ENCODE measurements at places on chromosomes 6 and 20.

DNA sequence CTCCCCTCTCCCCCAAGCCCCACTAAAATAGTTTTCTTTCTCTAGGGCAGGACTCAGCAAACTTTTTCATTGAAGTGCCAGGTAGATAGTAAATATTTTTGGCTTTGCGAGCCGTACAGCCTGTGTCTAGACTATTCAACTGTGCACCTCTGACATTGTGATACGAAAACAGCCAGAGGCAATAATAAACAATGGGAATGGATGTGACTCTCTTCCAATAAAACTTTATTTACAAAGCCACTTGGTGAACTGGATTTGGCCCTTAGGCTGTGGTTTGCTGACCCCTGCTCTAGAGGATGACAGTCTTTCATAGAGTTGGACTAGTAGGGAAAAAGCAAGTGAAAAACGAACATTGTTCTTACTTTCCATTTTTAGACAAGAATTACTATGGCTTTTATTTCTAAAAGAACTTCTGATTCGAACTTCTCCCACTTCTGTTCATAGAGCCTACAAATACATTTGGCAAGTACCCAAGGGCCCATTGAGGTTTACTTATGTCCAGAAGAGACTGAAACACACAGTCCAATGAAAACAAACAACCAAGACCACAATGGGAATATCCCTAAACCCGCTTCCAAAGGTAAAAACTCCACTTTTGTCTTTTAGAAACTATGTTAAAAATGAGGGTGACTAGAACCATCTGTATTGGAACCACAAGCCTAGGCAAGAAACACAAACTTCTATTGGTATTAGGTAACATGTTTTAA, 46.4 kb upstream of the CDKAL1 start:
- DNase-seq = no peak
- H3K4me1 ChIP-seq = no peaks in the 10 kb centered on the region
- H3K27me3 ChIP-seq = no peaks in the 10 kb centered on the region
- no peaks in the 10 kb centered on the region for H3K36me3 ChIP-seq
- no peak overlapping the region for H3K4me3 ChIP-seq
- H3K27ac ChIP-seq = no peak overlapping the region

DNA sequence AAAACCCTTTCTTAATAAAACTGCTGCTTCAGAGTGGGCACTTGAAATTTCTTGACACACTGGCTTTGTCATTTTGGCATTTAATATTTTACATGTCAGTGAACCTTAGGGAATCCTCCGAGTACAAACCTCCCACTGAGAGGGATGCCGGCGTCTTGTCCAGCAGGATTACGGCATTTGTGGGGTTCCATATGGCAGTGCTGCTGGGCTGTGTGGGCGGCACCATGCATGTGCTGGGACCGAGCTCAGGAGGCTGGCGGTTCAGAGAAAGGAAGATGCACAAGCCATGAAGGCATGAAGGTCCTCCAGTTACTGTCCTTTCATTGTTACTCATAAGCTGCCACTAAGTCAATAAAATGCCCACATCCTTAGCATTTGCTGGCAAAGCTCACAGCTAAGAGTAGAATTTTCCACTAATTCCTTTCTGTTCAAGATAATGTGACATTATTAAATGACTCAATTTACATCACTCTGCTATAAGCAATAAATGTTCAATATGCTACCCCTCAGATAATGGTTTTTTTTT, 61.4 kb downstream of the LY86 start:
- H3K36me3 ChIP-seq = no peaks in the 10 kb centered on the region
- no peaks in the 10 kb centered on the region for H3K4me1 ChIP-seq
- DNase-seq = no peak
- H3K27me3 ChIP-seq = no peaks in the 10 kb centered on the region

GRCh38 chr20:22583773-22584521, 425 bp downstream of the FOXA2 start:
- no peaks in the 10 kb centered on the region for H3K4me1 ChIP-seq
- H3K4me3 ChIP-seq = peak overlapping the region; percentile 46
- peak; percentile 93 for DNase-seq
- no peaks in the 10 kb centered on the region for H3K36me3 ChIP-seq
- peak overlapping the region; percentile 94 for H3K27ac ChIP-seq
- no peaks in the 10 kb centered on the region for H3K27me3 ChIP-seq

GRCh38 chr6:131303338-131303930, 168.2 kb downstream of the AKAP7 start:
- H3K27ac ChIP-seq = no peak overlapping the region
- no peak overlapping the region for H3K4me3 ChIP-seq
- H3K36me3 ChIP-seq = no peaks in the 10 kb centered on the region
- no peak for DNase-seq

DNA sequence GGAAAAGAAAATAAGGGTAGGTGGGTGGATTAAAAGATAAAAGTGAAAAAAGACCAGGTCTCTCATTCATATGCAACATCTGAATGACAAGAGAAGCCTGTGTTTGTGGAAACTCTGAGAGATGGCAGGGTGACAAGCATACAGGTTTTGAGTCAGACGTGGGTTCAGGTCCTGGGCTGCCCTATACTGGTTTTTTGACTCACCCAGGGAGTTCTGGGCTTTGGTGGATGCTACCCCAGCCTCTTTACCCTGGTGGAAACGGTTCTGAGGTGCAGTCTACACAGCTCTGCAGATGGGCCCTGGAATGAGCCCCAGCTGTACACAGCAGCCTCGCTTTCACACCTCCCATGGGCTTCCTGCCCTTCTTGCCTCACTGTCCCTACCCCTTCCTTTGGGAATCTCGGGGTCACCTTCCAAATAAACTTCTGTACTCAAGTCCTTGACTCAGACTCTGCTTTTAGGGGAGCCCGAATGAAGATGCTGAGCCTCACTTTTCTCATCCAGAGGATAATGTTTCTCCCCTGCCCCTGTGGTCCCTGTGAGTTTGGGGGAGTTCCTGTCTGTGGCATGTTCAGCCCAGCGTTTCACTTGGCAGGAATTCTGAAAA, 77.7 kb upstream of the CLDN20 start:
- no peaks in the 10 kb centered on the region for H3K36me3 ChIP-seq
- DNase-seq = no peak
- peaks cover 4% of the 10 kb centered on the region for H3K4me1 ChIP-seq
- H3K27me3 ChIP-seq = no peaks in the 10 kb centered on the region

DNA sequence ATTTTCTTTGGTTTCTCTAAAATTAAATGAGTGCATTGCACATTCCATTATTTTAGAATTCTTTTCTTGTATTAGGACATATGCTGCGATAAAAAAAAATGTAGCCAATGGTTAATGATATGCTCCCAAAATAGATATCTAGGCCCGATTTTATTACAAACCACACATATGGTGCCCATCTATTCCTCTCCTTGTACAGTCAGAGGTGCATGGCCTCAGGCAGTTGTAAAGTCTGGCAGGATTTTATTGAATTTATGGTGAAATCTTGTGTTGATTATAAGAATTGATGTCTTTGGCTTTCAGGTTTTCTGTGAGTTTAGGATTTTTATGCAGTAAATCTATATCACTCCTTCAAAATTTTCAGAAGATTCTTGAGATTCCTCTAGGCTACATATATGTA, 192.2 kb downstream of the RFPL4B start:
- no peak overlapping the region for H3K4me3 ChIP-seq
- no peak for DNase-seq
- no peaks in the 10 kb centered on the region for H3K27me3 ChIP-seq
- H3K27ac ChIP-seq = no peak overlapping the region
- no peaks in the 10 kb centered on the region for H3K4me1 ChIP-seq

- no peaks in the 10 kb centered on the region for H3K4me1 ChIP-seq
- H3K27me3 ChIP-seq = no peaks in the 10 kb centered on the region
- DNase-seq = no peak
- no peak overlapping the region for H3K4me3 ChIP-seq
- peaks cover 15% of the 10 kb centered on the region for H3K36me3 ChIP-seq
- H3K27ac ChIP-seq = no peak overlapping the region
Measured at GRCh38 chr20:25223179-25223661, 24.7 kb upstream of the PYGB start.

DNA sequence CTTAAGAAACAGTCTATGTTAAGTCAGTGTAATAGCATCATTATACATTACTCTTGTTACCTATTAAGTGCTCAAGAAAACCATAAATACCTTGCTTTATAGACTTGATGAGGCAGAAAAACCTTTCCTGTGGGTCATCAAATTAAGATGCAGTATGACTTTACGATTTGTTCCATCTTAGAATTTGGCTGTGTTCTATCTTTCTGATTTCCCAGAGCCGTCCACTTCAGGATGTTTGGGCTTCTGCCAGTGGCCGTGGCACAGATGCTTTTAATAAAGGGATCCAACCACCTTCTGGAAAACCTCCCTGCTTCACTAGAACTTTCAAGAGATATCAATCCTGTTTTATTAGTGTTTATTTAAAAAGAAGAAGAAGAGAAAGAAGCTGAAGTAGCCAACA, 71.2 kb downstream of the PDE7B start:
- no peak overlapping the region for H3K4me3 ChIP-seq
- H3K27ac ChIP-seq = no peak overlapping the region
- no peak for DNase-seq

GRCh38 chr20:17611290-17611539, 41.3 kb downstream of the DSTN start:
- peaks cover 51% of the 10 kb centered on the region for H3K4me1 ChIP-seq
- peak overlapping the region; percentile 58 for H3K27ac ChIP-seq
- no peaks in the 10 kb centered on the region for H3K27me3 ChIP-seq
- H3K4me3 ChIP-seq = no peak overlapping the region
- DNase-seq = peak; percentile 70
- H3K36me3 ChIP-seq = peaks cover 17% of the 10 kb centered on the region

DNA sequence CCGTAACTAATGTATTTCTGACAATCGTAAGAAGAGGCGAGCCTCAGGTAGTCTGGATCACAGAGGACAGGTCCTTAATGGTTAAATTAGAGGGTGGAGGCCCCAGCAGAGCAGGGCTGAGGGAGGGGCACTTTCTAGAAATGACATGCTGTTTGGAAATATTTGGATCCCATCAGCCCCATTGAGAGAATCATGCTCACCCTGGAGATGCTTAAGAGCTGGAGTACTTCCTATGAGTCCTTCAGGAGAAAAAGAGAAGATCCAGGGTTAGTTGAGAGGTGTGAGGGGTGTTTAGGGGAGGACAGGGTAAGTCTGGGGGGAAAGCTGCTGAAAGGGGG, 123.0 kb downstream of the TCP11 start:
- H3K27ac ChIP-seq = peak overlapping the region; percentile 50
- H3K4me1 ChIP-seq = no peaks in the 10 kb centered on the region
- H3K36me3 ChIP-seq = no peaks in the 10 kb centered on the region
- H3K27me3 ChIP-seq = no peaks in the 10 kb centered on the region
- no peak overlapping the region for H3K4me3 ChIP-seq
- DNase-seq = no peak

- no peaks in the 10 kb centered on the region for H3K4me1 ChIP-seq
- no peaks in the 10 kb centered on the region for H3K36me3 ChIP-seq
- no peak overlapping the region for H3K4me3 ChIP-seq
- DNase-seq = no peak
Measured at GRCh38 chr6:128598571-128598970, 78.2 kb upstream of the PTPRK start.

- no peak overlapping the region for H3K4me3 ChIP-seq
- no peaks in the 10 kb centered on the region for H3K4me1 ChIP-seq
Measured at GRCh38 chr6:50724381-50725124, 11.2 kb downstream of the TFAP2D start.

DNA sequence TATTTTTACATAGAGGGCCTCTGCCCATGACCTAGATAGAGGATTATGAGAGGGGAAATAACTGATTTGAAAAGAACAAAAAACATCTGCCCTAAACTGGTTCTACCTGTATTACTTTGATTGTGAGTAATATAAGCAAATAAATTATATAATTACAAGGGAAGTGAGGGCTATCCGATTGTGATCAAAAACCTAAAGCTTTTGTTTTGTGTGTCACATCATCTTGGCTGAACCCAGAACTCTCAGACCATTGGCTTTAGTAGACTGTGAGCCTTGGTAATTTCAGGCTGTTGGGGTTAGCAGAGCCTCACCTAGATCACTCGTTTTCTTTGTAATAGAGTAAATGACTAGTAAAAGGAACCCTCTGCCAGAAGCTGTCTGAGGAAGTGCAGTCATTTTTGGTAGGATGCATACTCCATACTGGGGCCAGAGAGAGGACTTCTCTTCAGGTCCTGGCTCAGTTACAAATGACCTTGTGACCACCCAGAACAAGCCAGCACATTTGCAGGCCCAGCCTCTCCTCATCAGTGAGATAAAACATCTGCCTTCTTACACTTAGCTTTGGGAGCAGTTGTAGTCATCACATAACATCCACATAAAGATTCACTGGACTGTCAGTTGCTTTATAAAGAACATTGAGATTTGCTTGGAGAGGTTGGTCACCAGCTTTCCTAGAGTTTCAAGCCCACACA, 13.5 kb downstream of the STK35 start:
- DNase-seq = no peak
- H3K4me3 ChIP-seq = no peak overlapping the region
- no peaks in the 10 kb centered on the region for H3K27me3 ChIP-seq
- peaks cover 17% of the 10 kb centered on the region for H3K4me1 ChIP-seq
- H3K27ac ChIP-seq = no peak overlapping the region

GRCh38 chr20:8434326-8434876, 302.3 kb downstream of the PLCB1 start:
- no peaks in the 10 kb centered on the region for H3K27me3 ChIP-seq
- H3K4me1 ChIP-seq = no peaks in the 10 kb centered on the region
- DNase-seq = no peak
- H3K27ac ChIP-seq = no peak overlapping the region

DNA sequence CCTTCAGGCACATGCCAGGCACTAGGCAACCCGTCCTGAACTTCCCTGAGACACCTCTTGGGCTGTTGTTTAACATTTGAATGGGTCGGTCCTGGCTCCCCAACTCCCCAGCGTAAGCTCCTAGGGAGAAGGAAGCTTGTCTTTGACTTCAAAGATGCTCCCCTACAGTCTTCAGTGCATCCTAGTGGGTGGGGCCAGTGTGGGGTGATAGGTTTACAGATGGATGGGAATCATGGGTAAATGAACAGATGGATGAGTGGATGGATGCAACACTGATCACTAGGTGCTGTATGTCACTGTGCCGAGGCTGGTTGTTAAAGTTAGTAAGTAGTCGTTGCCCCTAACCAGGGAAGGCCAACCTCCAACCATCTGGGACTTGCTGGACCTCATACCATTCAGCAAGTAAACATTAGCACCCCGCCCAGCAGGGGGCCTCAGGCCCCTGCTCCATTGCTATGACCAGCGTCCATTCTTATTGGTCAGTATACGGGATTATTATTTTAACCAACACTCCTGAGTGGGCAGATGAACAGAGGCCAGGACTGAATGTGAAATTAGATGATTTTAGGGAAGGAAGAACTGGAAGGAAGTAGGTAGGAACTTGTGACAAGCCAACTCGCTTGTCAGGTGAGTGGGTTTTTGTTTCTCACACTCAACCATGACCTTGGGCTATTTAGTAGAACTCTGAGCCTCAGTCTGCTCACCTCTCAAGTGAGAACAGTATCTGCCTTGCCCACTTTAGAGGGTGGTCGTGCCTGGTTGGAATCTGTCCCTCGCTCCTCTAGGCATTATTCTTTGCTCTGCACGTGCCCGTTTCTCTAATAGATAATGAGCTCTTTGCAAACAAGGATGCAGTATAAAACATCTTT, 82.9 kb upstream of the FOXP4 start:
- no peak overlapping the region for H3K27ac ChIP-seq
- H3K36me3 ChIP-seq = no peaks in the 10 kb centered on the region
- DNase-seq = no peak
- no peak overlapping the region for H3K4me3 ChIP-seq

GRCh38 chr20:1185790-1186334, 1.1 kb upstream of the TMEM74B start:
- peak; percentile 50 for DNase-seq
- H3K27ac ChIP-seq = no peak overlapping the region
- H3K36me3 ChIP-seq = no peaks in the 10 kb centered on the region
- H3K4me1 ChIP-seq = no peaks in the 10 kb centered on the region
- H3K27me3 ChIP-seq = no peaks in the 10 kb centered on the region
